ENCODE measurements at places on chromosomes 16 and 17.

DNA sequence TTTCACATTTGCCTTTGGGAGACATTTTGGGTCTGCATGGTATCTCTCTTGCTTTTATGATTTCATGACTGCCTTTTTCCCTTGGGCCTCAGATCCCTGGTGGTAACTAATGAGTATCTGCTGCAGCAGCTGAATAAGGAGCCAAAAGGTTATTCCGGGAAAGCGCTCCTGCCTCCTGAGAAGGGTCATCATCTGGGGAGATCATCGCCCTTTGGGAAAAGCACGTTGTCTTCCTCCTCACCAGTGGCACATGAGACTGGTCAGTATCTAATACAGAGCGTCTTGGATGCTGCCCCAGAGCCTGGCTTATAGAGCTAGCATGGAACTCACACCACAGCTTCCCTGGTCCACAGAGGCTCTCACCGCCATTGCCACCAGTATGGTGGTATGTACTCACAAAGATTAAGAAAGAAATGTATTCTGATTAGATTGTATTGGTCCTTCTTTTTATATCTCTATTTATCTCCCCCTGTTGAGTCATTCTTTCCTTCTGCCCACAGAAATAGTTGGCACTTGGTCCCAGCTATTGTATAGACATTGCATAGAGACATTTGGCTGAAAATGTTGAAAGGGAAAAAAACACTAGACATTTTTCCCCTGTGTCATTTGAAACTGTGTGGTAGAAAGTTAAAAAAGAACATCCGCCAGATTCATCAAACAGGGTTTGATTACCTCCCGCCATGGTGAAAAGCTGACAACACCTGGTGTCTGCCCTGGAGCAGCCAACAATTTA lies 8.4 kb downstream of the TPPP3 start:
- no peak for DNase-seq

DNA sequence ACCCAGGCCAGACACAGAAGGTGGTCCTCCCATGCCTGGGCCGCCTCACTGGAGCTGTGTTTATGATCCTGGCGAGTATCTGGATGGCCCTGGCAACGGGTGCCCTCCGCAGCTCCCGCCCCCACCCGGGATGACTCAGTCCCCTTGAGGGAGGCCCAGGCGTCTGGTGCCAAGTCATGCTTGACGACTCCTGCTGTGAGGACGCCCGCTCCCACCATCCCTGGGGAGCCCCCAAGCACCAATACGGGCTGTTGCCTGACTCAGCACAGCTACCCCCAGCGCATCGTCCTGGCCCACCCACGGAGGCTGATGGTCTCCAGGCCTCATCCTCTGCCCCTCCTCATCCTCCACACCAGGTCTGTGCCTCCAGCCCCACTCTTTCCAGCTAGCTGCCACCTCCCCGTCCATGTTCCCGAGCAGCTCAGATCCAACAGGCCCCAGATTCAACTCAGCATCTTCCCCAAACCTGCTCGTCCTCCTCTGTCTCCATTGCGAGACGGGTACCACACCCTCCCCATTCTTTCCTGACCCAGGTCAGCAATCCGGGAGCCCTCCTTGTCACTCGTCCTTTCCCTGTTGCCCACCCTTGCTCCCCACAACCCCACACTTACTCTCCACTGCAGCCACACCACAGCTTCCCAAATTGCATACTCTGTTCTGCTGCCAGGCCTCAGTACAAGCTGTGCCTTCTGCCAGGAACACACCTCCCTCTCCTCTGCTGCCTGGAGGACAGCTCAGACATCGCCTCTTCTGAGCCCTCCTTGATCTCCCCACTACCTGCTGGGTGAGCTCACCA lies 2.6 kb downstream of the CAMKK1 start:
- DNase-seq, result no peak

DNA sequence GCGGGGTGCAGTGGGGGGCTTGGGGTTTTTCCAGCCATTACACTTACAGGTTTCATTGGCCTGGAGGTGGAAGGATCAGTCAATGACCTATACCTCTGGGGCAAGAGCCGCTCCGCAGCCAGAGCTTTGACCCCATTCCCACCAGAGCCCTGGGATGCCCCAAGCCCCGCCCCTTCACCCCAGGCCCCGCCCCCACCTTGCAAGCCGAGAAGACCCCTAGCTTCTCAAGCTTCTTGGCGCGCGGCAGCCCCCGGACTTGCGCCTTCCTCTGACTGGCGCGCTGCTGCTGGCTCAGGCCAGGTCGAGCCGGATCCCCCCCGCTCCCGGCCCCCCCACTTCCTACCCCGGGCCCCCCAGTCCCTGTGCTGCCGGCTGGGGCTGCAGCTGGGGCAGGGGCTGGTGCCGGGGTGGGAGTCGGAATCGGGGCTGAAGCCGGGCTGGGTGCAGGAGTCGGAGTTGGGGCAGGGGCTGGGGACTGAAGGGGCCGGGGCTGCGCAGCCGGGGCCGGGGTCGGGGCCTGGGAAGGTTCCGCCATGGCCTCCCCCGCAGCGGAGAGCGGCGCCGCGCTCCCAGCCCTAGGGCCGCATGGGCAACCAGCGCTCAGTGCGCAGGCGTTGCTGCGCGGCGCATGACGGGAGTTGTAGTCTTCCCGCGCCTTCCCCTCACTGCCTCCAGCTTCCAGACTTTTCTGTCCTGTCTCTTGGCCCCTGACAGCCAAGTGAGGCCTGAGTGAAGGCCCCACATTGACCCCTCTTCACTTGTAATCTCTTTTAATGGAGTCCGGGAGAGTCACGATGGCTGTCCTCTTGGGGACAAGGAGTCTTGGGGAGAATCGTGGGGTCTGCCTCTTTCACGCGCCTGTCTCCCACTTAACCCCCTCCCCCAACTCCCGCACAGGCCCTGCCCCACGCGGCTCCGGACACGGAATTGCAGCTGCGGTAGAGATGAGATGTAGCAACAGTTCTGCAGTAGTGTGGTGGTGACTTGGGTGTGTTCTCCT lies at the start of gene KAT2A:
Gene KAT2A (minus strand): TSS at position 598 of the 1,000 bp plus-strand sequence. CDS start 63 bp downstream, at position 535.
- DNase-seq, result no peak

GRCh38 chr17:72446525-72447250 lies 325.9 kb downstream of the SOX9 start:
- DNase-seq, result no peak

DNA sequence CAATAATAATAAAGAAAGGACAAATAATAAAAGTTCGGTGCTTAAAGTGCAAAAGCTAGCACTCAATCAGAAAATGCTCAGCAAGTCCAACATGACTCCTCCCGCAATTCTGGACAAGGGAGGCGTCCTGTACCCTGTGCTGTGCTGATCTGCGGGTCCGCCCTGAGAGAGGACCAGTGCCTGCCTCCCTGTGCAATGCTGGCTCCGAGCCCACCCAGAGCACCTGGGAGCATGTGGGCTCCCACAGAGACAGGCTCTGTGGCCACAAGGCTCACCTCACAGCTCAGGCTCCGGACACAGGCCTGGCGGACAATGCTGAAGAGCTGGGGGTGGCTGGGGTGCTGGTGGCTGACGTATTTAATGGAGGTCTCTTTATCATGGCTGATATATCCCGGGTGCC lies 11.1 kb downstream of the FLCN start:
- DNase-seq, result no peak

GRCh38 chr17:70127221-70127873 lies 42.0 kb upstream of the KCNJ2 start:
- DNase-seq, result no peak
